SW480 (cell line): ENCODE measurements at places on chromosomes 3 and 15.
A peak's percentile ranks its signal among the peaks of the same experiment; 100 is the strongest.

- no peak for DNase-seq
Measured at GRCh38 chr3:16013568-16013967, 160.9 kb upstream of the GALNT15 start.

- no peak for DNase-seq
Measured at GRCh38 chr3:15458212-15458780, 30.9 kb downstream of the EAF1 start.

- DNase-seq = no peak
Measured at GRCh38 chr3:39178553-39178952, 13.8 kb downstream of the XIRP1 start.

GRCh38 chr15:60568301-60568742 lies 89.4 kb upstream of the ICE2 start:
- DNase-seq = no peak

DNA sequence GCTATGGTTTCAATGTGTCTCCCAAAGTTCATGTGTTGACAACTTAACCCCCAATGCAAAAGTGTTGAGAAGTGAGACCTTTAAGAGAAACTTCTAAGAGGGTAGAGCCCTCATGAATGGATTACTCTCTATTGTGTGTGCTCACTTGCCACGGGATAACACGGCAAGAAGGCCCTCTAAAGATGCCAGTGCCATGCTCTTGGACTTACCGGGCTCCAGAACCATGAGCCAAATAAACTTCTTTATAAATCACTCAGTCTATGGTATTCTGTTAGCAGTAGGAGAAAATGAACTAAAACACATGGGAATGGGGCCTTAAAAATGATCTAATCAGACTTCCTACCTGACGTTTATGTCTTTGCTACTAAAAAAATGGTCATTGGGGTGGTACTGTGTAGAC lies 2.6 kb upstream of the TCF12 start:
- no peak for DNase-seq

GRCh38 chr3:100893590-100893989 lies 99.6 kb downstream of the ABI3BP start:
- no peak for DNase-seq

GRCh38 chr15:67095912-67096311 lies 30.5 kb downstream of the SMAD3 start:
- no peak for DNase-seq

DNA sequence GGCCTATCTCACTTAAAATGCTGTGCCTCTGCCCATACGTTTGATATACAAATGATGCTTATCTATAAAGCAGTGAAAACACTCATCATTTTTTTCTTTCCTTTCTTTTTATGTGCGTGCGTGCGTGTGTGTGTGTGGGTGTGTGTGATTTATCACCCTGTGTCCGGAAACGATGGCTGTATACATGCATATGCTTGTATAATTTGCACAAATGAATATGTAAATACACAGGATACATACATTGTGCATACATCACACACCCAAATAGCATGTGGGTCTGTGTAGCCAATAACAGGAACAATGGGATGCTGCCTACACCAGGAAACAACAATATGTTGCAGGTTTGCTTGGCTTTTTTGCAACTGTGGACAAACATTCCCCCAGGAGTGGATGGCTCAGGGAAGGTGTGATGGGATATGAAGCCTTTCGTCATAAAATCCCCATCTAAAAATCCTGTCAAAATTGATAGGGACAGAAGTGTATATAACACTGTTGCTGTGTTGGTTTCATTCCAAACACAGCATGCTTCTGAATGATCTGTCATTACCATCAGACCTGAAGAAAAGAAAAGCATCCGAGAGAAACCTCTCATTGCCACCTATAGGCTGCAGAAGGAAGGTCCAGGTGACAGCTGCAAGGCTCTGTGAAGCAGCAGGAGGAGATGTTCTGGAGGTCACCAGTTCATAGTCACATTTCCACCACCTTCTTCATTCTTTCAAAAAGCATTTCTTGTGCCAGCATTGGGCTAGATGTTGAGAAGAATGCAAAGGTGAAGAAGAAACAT lies 503.9 kb upstream of the NR2F2 start:
- peak; percentile 29 for DNase-seq

DNA sequence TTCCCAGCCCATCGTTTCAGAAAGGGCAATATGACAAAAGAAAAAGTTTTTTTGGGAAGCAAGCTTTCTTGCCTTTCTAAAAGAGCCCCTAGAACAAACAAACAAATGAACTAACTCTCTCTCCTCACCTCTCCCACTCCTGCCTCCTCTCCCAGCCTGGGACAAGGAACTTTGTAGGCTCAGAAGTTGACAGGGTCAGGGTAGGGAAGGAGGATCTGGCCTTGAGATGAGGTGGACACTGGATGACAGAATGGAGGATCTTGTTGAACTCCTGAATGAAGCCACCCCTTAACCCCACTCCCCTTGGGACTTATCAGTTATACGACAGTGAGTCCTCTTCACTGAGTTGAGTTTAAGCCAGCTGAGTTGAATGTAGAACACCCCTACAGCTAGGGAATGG lies 1.6 kb upstream of the ITGA11 start:
- no peak for DNase-seq

DNA sequence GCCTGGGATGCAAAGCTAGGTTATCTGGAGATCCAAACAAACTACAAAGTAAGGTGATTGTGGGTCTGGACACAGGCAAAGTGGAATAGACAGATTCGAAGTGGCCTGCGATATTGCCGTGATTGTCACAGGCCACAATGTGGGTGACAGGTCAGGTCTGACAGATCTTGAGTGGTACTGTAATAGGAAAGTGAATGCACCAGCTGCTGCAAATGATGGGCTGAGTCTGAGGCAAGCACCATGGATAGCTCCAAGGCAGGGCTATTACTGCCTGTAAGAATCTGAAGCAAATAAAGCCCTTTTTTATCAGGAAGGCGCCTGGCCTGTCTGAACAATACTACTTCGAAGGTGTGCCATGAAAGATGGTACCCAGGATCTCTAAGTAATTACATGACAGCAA lies 10.0 kb downstream of the ARMC8 start:
- DNase-seq = peak; percentile 13

GRCh38 chr15:70128414-70129140 lies 30.9 kb upstream of the TLE3 start:
- DNase-seq = no peak

DNA sequence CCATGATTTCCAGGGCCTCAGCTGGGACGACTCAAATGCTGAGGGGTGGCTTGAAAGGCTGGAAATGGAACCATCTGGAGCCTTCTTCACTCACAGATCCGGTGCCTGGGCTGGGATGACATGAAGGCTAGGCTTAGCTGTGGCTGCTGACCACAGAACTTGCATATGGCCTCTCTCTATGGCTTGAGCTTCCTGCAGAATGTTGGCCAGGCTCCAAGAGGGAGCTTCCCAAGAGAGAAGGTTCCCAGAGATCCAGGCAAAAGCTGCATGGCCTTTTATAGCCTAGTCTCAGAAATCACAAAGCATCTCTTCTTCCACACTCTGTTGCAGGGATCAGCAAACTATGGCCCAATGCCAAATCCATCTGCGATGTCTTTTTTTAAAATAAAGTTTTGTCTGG lies 44.8 kb downstream of the GATM start:
- peak; percentile 40 for DNase-seq

DNA sequence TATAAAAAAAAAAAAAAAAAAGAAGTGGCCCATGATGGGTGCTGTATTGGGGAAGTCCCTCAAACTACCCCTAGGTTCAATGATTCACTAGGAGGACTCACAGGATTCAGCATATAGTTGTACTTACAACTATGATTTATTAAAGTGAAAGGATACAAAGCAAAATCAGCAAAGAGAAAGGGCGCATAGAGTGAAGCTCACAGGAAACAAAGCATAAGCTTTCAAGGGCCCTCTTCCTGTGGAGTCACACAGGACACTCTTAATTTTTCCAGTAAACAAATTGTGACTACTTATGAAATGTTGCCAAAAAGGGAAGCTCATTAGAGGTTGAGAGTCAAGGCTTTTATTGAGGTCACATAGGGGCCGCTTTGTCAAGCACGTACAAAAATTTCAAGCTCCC lies 153.7 kb upstream of the GAP43 start:
- DNase-seq = no peak

- no peak for DNase-seq
Measured at GRCh38 chr15:96058103-96058851, 272.2 kb upstream of the NR2F2 start.

- no peak for DNase-seq
Measured at GRCh38 chr15:39142500-39142899, 438.4 kb upstream of the THBS1 start.

DNA sequence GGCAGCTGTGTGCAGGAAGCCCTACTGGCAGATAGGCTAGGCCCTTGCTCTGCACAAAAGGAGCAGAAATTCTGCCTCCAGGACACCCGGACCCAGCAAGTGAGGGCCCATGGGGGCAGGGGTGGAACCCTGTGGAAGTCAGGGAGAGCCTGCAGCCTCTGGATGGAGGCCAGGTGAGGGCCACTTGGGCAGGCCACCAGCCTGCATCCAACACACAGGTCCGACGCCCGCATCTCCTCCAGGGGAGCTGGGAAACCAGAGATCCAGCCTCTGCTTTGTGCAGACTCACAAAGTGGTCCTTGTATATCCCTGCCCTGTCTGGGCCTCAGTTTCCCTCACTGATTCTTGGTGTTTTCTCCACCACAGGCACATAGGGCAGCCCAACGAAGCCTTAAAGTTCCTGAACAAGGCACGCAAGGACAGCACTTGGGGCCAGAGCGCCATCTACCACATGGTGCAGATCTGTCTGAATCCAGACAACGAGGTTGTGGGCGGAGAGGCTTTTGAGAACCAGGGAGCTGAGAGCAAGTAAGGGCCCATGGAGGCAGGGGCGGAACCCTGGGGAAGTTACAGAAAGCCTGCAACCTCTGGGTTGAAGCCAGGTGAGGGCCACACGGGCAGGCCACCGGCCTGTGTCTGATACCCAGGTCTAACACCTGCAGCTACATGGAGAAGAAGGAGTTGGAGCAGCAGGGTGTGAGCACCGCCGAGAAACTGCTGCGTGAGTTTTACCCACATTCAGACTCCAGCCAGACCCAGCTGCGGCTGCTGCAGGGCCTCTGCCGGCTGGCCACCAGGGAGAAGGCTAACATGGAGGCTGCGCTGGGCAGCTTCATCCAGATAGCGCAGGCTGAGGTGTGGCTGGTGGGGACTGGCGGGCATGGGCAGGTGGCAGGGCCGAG lies 16.6 kb downstream of the CSRNP1 start:
- no peak for DNase-seq

DNA sequence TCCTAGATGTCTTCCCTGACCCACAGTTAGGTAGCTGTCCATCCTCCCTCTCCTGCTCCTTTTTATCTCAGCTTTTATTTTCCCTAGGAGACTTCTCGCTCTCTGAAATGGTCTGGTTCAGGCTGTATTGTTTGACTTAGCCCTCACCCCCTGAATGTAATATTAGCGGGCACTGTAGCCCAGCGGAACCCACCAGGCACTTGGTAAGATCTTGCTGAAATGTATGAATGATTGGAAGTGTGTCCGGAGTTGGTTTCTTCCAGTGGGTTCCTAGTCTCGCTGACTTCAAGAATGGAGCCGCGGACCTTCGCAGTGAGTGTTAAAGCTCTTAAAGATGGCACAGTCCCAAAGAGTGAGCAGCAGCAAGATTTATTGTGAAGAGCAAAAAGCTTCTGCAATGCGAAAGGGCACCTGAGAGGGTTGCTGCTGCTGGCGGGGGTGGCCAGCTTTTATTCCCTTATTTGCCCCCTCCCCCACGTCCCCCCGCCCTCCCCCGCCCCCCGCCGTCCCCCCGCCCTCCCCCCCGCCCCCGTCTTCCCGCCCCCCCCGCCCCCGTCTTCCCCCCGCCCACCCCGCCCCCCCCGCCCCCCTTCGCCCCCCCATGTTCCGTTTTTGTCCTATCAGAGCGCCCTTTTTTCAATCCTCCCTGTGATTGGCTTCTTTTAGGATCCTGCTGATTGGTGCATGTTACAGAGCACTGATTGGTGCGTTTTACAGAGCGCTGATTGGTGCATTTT lies 694 bp upstream of the EEFSEC start:
- no peak for DNase-seq

DNA sequence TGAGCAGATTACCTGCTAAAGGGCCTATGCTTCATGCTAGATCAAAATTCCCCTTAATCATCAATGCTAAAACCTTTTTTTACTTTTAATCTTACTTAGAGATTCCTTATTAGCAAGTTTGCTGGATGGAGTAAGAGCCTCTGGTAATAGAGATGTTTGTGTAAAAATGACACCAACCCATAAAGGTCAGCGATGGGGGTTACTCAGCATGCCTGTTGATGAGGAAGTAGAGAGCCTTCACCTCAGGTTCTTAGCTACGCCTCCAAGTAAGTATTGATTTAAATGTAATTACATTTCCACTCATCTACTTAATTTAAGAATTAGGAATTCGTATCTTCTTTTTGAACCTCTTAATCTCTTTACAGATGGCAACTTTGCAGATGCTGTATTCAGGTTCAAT lies 38.8 kb downstream of the DNAJC13 start:
- DNase-seq = no peak

GRCh38 chr3:141368062-141368924 lies at the start of gene ZBTB38:
Gene ZBTB38, plus strand, starts transcription at chr3:141368504. Its CDS starts 73,885 bp downstream, at chr3:141442389.
- peak; percentile 99 for DNase-seq

- no peak for DNase-seq
Measured at GRCh38 chr3:37590328-37591079, 271.2 kb upstream of the CTDSPL start.

GRCh38 chr3:69772152-69772867 lies 33.0 kb downstream of the MITF start:
- DNase-seq = no peak

DNA sequence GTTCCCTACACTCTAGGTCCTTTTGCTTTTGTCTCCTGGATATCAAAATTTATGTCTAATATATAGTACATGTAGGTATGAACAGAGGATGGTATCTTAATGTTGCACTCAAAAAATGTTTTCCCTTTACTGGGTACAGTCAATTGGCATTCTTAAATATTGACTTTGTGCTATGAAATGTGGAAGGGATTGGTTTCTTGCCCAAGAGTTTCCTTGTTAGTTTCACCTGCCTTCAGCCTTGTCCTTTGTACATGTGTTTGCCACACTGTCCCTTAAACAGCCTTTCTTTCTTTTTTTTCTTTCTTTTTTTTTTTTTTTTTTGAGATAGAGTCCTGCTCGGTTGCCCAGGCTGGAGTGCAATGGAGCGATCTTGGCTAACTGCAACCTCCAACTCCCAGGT lies 287.1 kb downstream of the SQOR start:
- DNase-seq = no peak

- no peak for DNase-seq
Measured at GRCh38 chr15:73758461-73758860, 5.3 kb upstream of the INSYN1 start.
